GM19239 (cell line): ENCODE measurements at places on chromosomes 5 and 9.

DNA sequence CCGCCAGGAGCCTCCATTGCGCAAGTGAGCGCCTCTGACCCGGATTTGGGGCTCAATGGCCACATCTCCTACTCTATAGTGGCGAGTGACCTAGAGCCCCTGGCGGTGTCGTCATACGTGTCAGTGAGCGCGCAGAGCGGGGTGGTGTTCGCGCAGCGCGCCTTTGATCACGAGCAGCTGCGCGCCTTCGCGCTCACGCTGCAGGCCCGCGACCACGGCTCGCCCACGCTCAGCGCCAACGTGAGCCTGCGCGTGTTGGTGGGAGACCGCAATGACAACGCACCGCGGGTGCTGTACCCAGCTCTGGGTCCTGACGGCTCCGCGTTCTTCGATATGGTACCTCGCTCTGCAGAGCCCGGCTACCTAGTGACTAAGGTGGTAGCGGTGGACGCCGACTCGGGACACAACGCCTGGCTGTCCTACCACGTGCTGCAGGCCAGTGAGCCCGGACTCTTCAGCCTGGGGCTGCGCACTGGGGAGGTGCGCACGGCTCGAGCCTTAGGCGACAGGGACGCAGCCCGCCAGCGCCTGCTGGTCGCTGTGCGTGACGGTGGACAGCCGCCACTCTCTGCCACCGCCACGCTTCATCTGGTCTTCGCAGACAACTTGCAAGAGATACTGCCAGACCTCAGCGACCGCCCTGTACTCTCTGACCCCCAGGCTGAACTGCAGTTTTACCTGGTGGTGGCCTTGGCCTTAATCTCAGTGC, 1.9 kb downstream of the PCDHGB6 start:
- no peak for DNase-seq

GRCh38 chr9:111937301-111937700, 40.7 kb downstream of the UGCG start:
- no peak for DNase-seq

DNA sequence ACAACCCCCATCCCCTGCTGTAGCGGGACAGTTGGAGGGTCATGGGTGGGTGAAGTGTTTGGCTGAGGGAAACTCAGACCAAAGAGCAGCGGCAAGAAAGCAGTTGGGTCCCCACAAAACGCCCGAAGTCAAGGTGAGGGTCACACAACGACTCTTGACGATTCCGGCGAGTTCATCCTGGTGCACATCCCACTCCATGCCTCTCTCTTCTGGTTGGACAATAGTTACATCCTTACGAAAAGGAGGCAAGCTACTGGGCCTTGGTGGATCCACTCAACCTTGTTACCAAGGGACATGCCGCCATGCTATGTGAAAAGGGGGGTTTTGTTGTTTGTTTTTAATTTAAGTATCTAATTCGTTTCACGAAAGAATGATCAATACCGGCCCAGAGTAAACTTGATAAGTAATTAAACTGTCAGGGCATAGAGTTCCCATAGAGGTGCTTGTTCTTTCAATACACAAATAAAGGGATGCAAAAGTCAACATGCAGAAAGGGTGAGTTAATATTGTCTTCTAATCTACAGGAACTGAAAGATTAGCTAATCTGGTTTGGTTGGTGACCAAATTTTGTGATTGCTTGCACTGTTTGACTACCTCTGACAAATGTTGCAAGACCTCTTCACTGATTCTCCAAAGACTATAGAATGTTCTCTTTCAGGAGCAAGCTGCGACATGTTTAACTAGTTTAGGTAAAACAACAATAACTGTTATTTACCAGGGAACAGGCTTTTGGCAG, 732 bp upstream of the SMIM15 start:
- DNase-seq: no peak

GRCh38 chr9:135269912-135270830, 182.7 kb downstream of the OLFM1 start:
- DNase-seq: no peak

GRCh38 chr9:93725382-93725781, 149.0 kb downstream of the PHF2 start:
- no peak for DNase-seq

GRCh38 chr5:82635561-82636288, 357.6 kb upstream of the RPS23 start:
- no peak for DNase-seq

GRCh38 chr9:115442054-115442453, 324.1 kb upstream of the TNC start:
- DNase-seq: no peak

DNA sequence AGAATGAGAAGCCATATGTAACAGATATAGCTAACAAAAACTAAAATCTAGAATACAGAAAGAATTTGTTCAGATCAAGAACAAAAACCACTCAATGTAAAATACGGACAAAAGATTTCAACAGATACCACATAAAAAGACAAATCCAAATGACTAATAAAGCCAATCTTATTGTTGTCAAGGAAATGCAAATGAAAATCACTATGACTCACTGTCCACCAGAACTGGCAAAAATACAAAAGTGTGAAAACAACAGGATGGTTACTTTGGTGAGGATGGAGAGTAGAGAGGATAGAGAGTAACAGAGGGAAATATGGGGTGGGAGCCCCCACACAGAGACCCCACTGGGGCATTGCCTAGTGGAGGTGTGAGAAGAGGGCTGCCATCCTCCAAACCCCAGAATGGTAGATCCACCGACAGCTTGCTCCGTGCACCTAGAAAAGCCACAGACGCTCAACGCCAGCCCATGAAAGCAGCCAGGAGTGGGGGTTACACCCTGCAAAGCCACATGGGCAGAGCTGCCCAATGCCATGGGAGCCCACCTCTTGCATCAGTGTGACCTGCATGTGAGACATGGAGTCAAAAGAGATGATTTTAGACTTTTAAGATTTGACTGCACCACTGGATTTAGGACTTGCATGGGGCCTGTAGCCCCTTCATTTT, 15.2 kb upstream of the RHOBTB3 start:
- DNase-seq: no peak

DNA sequence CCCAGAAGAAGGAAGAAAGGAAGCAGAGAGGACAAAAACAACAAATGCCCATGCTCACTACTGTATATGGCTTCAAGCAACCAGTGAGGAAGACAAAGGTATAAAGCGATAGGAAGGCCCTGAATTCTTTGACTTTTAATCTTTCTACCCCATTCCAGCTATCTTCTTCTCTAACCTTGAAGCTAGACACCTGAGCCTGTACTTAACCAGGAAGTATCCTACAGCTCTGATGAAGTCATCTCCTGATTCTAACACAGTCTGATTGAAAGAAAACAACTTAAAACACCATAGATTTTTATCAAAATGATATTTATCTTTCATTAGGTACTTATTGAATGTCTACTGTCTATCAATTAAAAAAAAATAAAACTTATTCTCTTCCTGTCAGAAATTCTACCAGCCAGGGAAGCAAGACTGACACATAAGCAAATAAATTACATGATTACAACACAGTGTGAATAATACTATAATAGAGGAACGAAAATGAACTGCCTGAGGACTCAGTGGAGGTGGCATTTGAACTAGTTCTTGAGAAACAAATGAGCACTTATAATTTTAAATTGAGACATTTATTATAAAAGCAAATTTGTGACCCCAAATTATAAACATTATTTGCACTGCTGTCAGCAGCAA, 123.3 kb upstream of the ELL2 start:
- no peak for DNase-seq

DNA sequence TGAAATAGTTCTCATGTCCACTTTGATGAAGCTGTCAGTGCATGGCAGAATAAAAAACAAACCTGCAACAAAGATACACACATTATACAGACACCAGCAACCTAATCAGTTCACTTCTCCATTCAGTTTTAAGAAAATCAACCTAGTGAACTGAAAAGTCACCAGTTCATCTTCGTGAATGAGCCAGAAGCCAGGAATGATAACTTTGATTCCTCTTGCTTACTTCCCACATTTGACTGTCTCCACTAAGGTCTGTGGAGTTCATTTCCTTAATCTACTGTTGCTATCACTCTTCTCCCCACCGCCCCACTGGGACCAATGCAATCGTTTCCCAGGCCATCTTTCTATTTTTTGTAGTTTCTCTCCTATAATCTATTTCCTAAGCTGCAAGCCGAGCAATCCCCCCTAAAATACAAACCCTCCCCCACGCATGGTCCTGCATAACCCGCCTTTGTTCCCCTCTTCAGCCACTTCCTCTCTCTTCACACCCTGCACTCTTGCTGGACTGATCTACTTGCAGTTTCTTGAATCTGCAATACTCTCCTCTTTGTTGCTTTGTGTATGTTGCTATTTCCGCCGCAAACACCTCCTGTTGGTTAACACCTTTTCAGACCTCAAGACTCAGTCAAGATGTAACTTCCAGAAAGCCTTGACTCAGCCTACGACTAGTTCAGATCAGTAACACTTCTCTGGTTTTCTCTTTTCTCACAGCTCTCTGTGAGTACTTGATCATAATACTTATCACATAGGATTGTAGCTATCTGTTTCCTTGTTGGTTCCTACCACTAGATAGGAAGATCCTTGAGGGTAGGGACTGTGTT, 16.6 kb downstream of the STOM start:
- peak; percentile 41 for DNase-seq

DNA sequence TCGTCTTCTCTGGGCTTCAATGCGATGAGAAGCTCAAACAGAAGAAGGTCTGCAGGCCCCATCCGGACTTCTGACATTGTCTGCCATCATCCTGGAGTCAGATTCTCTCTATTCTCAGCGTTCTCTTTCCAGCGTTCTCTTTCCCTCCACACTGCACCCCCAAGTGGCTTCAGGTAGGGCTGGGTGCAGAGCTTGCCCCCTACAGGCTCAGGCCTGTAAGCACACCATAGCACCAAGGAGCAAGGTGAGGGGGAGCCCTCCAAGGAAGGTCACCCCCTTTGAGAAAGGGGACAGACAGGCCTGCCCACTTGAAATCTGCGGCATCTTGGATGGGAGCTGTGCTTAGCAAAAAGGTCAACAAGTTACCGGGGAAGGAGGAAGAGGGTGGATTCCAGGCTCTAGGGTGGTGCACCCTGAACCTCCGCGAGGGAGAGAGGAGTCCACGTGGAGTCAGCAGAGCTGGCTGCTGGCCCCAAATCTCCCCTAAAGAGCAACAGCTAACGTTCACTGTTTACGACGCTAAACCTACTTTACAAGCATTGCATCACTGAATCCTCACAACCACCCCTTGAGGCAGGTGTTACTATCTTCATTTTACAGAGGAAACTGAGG, 27.5 kb downstream of the GPX3 start:
- no peak for DNase-seq

- no peak for DNase-seq
These were observed 17.3 kb downstream of the VAV2 start for GRCh38 chr9:133974631-133975341.

DNA sequence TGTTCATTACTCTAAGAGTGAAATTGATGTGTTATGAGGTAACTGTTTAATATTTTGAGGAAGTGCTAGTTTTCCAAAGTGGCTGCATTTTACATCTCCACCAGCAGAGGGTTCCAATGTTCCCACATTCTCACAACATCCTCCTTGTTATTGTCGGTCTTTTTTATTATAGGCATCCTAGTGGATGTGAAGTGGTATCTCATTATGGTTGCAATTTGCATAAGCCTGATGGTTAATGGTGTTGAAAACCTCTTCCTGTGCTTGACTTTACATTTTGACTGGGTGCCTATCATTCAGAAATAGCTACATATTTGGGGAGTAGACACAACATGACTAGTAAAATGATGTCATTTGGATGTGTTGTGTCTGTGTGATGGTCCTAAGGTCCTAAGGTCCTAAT, 143.6 kb downstream of the MRPS30 start:
- no peak for DNase-seq

GRCh38 chr5:42494414-42494813, 71.2 kb downstream of the GHR start:
- DNase-seq: no peak

DNA sequence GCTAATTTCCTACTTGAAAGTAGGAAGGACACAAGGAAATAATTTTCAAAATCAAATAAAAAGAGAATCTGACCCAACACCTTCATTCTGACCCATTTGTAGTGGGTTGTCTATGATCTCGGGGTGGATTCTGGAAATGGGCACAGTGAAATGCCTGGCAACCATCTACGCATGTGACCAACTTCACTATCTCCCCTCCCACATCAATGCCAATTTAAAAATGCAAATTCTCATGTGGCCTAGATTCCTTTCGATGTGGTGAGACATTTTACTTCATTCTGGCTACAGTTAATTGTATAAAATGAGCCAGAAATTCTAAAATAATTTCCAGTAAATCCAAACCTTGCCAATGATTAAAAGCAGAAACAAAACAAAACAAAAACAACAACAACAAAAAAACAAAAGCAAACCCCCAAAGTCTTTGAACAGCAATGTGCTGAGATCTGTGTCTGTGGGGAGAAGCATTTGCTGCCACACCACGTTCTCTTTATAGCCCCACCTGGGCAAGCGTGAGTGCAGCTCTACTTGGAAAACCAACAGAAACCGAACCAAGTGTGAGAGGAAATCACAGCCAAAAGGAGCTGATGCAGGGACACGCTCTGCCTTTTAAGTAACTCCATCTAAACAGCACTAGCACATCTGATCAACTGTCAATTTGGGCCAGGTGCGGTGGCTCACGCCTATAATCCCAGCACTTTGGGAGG, 59.0 kb downstream of the USP20 start:
- no peak for DNase-seq

GRCh38 chr9:128685636-128686489, 3.2 kb upstream of the SET start:
- DNase-seq: no peak

DNA sequence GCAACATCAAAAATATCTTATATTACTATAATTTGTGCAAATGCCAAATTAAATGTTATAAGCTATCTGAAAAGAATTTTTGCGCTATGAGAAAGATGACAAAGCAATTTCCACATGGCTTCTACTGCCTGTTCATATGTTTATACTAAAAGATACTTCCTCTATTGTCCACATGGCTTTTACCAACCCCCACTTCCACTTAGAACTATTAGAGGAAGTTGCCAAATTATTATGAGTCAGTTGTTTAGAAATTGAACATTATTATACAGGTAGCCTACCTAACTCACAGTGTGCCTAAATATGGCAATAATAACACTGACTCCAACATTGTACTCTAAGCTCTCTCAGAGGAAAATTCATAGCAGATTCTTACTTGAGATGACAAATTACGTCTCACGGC, 37.6 kb upstream of the SLC27A6 start:
- DNase-seq: no peak

- no peak for DNase-seq
These were observed 4.0 kb downstream of the ANKRD55 start for GRCh38 chr5:56229111-56229510.

DNA sequence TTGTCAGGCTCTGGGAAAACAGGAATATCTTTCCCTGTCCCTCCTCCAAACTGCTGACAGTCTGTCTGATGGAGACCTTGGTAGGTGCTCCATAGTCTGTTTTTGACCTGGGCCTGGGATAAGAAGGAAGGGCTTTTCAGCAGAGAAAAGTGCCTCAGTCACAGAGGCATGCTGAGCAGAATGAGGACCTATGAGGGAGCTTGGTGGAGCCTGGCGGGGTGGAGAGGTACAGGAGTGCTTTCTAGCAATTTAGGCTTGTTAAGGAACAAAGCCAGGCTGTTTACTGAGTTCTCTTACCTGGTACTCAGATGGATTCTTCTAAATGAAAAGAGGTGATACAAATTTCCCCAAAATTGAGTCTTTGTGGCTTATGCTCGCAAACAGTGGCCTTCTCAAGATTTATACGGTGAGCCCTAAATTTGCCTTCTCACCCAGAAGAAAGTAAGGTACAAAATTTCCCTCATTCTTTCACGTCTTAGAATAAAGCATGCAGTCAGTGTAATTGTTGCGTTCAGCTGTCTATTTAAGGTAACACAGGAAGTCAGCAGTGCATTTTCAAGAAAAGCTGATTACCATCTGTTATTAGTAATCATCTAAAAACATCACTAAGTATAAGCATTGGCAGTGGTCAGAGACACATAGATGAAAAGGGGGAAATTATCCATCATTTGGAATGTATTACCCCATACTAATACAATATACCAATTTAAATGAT, 28.6 kb upstream of the IL13 start:
- DNase-seq: no peak
